ENCODE measurements at places on chromosomes 2 and 18.

GRCh38 chr2:130754811-130755210 lies 529 bp upstream of the AMER3 start:
- H3K4me3 ChIP-seq: no peak overlapping the region
- no peak for DNase-seq
- peaks cover 10% of the 10 kb centered on the region for H3K27me3 ChIP-seq
- H3K36me3 ChIP-seq: no peaks in the 10 kb centered on the region
- H3K4me1 ChIP-seq: no peaks in the 10 kb centered on the region
- H3K27ac ChIP-seq: no peak overlapping the region

DNA sequence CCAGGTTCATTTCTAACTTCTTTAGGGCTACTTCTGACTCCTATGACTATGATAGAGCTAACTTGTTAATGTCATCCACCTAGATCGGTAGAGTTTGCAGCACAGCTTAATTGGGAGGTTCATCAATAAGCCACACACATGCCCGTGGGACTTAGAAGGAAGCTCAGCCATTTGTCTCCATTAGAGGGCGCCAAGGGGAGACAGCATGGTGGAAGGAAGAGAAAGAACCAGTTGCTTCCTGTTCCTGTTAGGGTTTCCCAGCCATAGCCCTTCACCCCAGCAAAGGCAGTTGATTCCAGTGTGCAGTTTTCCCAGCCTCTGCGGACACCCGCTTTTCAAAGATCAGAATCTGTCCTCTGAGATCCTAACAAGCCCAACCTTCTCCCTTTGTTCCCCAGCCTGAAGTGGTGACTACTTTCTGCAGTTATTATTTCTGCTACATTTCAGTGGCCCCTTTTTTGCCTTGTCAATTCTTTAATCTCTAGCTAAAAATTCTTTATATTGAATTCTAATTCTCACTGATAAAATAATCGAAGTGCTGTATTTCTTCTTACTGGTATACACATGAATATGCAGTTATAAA lies 30.3 kb downstream of the MAIP1 start:
- H3K27me3 ChIP-seq: no peaks in the 10 kb centered on the region
- H3K36me3 ChIP-seq: no peaks in the 10 kb centered on the region
- no peak overlapping the region for H3K27ac ChIP-seq
- H3K4me1 ChIP-seq: no peaks in the 10 kb centered on the region
- peak; percentile 49 for DNase-seq

DNA sequence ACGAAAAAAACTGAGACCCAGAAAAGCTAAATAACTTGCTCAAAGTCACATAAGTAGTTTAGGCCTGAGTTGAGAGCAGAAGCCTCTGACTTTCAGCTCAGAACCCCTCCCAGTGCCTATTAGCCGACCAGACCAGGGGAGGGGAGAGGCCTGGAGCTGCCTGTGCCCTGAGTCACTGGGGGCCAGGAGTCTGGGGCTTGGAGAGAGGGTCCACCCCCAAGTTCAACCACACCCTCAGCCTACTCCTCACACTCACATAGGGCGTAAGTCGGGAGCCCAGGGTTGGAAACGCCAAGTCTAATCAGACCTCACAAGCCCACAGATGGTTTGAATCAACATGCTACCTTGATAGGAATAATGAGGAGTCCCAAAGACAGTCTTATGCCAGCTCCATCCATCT lies 12.6 kb upstream of the PKDCC start:
- no peaks in the 10 kb centered on the region for H3K27me3 ChIP-seq
- peaks cover 12% of the 10 kb centered on the region for H3K4me1 ChIP-seq
- no peak overlapping the region for H3K4me3 ChIP-seq
- no peak for DNase-seq
- no peaks in the 10 kb centered on the region for H3K36me3 ChIP-seq

DNA sequence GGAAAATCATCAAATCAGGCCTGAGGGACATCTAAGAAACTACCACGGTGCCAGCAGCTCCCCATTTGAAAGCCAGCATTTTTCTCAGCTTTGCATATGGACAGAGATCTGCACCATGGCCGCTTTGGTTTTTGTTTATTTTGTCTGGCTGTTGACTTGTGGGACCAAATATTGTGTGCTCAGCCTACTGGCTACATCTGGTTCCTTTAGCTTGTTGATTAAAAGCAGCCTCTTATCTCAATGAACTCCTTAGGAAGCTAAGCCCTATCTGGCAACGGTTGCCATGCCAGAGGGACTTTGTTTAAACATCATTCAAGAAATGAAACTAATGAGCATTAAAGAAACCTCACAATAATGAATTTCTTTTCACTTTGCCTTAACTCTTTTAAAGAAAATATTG lies 32.4 kb upstream of the CCDC150 start:
- no peak overlapping the region for H3K4me3 ChIP-seq
- DNase-seq: no peak
- no peak overlapping the region for H3K27ac ChIP-seq
- H3K27me3 ChIP-seq: no peaks in the 10 kb centered on the region

DNA sequence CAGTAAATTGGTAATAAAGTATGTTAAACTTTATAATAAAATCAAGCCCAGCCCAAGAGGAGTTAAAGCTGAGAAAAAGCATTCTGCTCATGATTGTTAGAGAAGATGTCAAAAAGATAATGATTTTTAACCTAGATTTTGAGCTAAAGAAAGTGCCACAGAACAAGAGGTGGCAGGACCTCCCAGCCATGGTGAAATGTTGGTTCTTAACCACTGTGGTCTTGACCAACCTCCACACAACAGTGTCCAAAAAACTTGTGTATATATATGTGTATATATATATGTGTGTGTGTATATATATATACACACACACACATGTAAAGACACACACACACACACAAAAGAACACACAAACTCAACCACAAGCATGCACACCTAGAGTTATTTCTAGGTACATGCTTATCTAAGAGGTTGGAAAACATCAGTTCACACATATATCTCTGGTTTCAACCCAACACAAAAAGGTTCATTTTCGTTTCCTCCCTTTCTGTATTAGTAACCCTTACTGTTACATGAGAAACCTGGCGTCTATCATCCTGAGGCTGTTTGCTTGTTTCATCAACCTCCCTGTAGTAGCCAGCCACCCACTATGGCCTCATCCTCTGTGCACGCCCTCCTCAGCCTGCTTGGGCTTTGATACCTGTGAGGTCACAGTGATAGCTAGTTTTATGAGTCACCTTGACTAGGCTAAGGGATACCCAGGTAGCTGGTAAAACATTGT lies 631.8 kb upstream of the ID2 start:
- DNase-seq: no peak
- H3K4me1 ChIP-seq: no peaks in the 10 kb centered on the region
- H3K4me3 ChIP-seq: no peak overlapping the region

GRCh38 chr2:88874063-88874657 lies 182.7 kb downstream of the RPIA start:
- H3K27ac ChIP-seq: no peak overlapping the region
- peak; percentile 52 for DNase-seq
- no peak overlapping the region for H3K4me3 ChIP-seq
- H3K4me1 ChIP-seq: no peaks in the 10 kb centered on the region

DNA sequence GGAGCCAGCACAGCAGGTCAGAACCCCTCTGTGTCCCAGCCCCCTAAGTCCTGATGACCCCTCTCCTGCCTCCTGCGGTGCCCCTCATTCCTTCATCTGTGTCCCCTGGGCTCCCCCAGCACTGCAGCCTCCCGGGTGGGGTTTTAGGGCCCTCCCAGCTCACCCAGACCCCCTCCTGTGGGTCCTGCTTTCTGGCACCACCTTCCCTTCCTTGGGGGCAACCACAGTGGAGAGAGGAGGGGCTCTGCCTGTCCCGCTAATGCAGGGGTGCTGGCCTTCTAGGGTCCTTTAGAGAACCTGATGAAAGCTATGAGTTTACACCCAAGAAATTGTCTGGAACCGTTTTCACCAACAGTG lies 42.7 kb upstream of the ALPP start:
- no peaks in the 10 kb centered on the region for H3K4me1 ChIP-seq
- no peak overlapping the region for H3K27ac ChIP-seq
- H3K36me3 ChIP-seq: no peaks in the 10 kb centered on the region
- DNase-seq: no peak
- no peaks in the 10 kb centered on the region for H3K27me3 ChIP-seq

- H3K27ac ChIP-seq: no peak overlapping the region
- no peaks in the 10 kb centered on the region for H3K27me3 ChIP-seq
- DNase-seq: no peak
- no peaks in the 10 kb centered on the region for H3K36me3 ChIP-seq
Observed at GRCh38 chr2:163774862-163775261, 39.1 kb upstream of the FIGN start.
